ENCODE measurements at places on chromosomes 4 and X.

GRCh38 chr4:163164591-163164990, 2.1 kb downstream of the NAF1 start:
- DNase-seq = no peak

DNA sequence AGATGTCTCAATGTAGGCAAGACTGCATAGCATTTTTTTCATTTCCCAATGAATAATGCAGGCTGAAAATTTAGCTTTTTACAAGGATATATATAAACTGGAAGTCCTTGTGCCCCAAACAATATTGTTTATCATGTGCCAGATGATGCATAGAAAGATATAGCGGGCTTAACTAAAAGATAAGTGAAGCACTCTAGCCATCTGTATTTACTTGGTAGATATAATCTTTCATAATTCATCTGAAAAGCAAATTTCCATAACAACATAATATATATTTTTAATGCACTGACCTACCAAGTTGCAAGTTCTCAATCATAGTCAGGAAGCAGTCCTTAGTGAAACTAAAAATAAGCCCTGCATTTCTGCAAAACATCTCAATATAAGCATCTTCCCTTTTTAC, 653.3 kb downstream of the NLGN4X start:
- no peak for DNase-seq

- DNase-seq = no peak
Measured at GRCh38 chr4:140762202-140762601, 6.0 kb upstream of the TBC1D9 start.

GRCh38 chr4:101651778-101652177, 138.8 kb upstream of the BANK1 start:
- no peak for DNase-seq

GRCh38 chr4:176185051-176185450, 10.3 kb downstream of the SPATA4 start:
- DNase-seq = no peak

GRCh38 chrX:56343664-56344063, 111.5 kb downstream of the KLF8 start:
- no peak for DNase-seq

- DNase-seq = no peak
Measured at GRCh38 chr4:122508083-122508482, 51.6 kb upstream of the IL2 start.

DNA sequence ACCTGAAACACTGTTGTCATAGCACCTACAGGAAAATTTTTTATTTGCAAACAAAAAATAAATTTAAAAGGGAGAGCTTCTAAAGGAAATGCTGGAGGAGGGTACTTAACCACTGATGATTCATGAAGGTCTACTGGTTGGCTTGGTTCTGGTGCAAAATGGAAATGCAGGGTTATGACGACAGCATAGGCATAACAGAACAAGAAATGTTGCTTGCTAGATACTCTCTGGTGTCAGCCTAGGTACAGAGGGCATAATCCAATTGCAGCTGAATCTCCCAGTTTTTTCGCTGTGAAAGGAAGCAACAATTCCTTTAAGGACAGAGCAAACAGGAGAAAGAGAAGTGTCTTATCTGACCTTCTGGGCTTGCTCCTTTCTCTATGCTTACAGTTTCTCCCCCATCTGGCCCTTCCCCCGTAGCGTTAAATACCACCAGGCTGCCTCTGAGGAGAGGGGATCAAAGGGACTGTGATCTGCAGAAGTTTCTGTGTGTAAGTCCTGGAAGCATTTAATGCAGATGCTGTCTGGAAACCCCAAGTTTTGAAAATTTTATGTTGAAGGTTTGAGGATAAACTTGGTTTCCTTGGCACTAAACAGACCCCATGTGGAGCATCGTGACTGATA, 23.7 kb upstream of the CASK start:
- no peak for DNase-seq

- peak; percentile 78 for DNase-seq
Measured at GRCh38 chr4:152100379-152101201, 339.8 kb upstream of the GATB start.

GRCh38 chrX:153342762-153343558, 9.0 kb downstream of the ZNF275 start:
- DNase-seq = no peak

DNA sequence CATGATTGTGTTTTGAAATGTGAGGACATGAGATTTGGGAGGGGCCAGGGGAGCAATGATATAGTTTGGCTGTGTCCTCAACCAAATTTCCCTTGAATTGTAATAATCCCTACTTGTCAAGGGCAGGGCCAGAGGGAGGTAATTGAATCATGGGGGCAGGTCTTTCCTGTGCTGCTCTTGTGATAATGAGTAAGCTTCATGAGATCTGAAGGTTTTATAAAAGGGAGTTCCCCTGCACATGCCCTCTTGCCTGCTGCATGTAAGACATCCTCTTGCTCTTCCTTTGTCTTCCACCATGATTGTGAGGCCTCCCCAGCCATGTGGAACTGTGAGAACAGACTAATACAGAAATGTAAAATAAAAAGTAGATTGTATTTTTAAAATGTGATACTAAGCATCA, 1294.9 kb downstream of the ADGRL3 start:
- no peak for DNase-seq

DNA sequence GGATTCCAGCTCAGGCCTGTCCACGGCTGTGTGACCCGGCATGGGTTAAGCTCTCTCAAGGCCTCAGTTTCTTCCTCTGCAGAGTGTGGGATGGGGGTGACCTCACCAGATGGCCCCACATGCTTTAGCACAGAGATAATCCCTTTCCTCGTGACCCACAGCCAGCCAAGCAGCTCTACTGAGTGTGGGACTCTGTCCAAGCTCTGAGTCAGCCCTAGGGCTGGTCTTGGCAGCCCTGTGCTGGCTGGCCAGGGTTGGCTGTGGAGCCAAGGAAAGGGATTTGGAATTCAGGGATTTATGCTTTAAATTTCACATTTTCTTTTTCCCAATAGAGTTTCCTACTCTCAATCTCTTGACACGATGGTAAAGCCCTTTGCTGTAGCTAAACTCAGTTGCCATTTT, 19.7 kb upstream of the SPON2 start:
- peak; percentile 1 for DNase-seq

DNA sequence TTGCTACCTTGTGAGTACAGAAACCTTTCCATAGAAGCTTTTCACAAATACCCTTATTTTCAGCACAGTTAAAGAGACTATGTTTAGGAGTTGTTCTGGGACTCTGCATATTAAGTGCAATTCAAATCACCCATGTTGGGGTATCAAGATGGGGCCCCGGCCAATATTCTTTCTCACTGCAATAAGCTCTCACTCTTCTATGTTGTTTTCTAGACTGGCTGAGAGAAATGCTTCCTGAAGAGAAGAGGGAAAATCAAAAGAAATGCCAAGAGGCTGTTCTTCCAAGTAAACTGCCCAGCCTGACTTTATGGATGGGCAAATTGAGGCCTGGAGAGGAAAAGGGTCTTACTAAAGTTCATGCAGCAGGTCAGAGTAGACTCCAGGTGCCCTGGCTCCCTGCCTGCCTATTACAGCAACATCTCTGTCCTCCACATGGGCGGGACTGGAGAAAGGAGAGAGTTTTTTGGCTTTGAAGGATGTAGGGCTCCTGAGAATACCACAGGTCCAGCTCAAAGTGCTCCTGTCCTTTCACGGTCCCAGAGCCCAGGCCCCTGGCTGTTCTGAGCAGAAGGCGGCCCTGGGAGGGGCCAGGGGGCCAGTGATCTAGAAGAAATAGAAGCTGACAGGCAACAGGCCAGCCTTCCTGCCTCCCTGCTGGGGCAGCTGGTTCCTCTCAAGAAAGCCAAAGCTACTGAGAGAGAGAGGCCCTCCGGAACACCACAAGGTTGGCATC, 745 bp upstream of the IQSEC2 start:
- DNase-seq = no peak

DNA sequence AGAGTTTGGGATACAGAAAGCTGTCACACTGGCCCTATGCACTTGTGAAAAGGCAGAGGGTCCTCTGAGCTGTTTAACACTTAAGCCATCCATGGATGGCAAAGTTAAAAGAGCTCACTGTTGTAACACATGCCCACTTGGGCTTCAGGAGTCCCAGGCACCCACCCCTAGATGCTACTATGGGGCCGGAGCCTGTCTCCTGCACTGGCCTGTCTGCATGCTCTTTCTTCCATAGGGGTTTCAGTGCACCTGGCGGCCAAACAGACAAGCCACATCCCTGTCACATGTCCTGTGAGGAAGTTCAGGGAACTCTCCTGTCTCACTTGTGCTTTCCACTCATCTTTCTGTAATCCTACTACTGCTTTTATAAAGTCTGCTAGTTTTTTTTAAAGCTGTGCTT, 2586.0 kb downstream of the PCDH7 start:
- no peak for DNase-seq

DNA sequence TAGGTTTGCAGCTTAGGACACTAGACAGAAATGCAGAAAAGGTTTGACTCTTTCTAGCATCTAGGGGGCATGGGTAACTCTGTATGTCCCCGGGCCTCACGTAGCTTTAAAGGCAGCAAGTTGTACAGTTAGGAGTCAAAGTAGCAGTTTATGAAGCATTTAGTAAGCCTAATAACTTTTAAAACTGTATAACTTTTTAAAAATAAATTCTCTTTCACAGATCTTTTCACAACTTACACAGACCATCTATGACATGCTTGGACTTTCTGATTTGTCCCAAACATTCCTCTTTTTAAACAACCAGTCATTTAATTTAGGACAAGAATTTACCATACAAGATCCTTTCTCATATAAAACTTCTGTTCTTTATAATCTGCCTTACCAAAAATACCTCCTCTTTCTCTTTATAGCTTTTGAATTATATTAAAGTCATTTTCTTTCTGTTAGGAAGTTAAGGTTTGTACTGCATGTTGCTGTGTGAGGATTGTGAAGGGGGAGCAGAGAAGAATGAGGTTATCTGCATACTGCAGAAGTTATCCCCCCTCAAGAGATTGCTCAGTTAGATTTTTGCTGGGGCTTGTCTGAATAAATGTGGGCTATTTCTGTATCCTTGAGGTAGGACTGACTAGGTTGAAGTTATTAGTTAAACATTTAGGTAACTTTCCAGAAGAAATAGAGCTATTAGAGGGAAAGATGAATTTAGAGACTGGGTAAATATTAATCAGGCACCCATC, 94.3 kb downstream of the CPE start:
- no peak for DNase-seq

DNA sequence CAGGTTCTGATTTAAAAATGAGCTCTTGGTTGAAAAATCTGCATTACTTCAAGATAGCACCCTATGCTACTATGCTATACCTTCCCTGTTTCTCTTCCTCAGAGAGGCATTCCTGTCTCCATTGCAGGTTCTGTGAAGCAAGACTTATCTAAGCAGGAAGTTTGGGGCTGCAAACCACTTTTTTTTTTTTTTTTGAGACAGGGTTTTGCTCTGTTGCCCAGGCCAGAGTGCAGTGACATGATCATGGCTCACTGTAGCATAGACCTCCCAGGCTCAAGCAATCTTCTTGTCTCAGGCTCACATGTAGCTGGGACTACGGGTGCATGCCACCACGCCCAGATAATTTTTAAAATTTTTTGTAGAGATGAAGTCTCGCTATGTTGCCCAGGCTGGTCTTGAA, 4.0 kb upstream of the CCNG2 start:
- no peak for DNase-seq

DNA sequence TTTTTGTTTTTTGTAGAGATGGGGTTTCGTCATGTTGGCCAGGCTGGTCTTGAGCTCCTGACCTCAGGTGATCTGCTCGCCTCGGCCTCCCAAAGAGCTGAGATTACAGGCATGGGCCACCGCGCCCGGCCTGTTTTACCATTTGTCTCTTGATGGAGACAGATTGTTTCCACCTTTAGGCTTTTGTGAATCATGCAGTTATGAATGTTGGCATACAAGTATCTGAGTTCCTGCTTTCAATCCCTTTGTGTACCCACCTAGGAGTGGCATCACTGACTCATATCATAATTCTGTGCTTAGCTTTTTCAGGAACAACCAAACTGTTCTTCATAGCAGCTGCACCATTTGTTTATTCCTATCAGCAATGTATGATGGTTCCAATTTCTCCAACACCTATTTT, 20.2 kb upstream of the MGST2 start:
- no peak for DNase-seq

DNA sequence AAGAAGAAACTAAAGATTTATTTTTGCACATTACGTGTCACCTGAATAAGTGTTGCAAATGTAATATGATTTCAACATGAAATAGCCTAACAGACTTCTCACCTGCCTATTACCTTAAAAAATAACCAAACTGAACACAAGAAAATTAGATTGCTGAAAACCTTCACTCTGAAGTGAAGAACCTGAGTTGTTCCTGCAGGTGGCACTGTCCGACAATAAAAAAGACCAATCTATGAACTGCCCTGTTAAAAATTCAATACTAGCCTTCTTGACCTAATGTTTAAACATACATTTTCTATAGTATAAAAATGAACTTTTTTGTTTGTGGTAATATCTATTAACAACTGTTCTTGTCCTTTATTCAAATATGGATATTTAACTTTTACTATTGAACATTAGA, 69.2 kb upstream of the PNPLA4 start:
- peak; percentile 18 for DNase-seq

All from activated CD4-positive, alpha-beta T cell treated with anti-CD3 and anti-CD28 coated beads for 48 hours (primary cell).